Brain pericyte (primary cell): ENCODE measurements at places on chromosomes 13 and 19.

GRCh38 chr13:79270859-79271258, 135.2 kb downstream of the RBM26 start:
- no peak for DNase-seq

- no peak for DNase-seq
Observed at GRCh38 chr13:100738176-100738855, 63.7 kb upstream of the TMTC4 start.

DNA sequence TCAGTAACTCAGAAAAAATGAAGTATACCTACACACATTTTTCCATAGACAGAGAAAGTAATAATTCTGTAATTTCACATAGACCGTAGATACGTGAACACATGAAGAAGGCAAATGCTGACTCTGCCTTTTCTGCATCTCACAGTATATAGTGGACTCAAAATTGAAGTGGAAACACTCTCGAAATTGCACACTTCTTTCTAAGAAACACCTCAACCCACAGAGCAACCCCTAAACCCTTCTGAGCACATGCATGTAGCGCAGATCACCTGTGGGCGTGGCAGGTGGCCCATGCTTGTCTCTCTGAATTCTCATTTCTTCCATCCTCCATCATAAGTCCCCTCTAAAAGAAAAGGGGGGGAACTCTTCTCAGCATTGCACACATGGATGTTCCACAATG, 34.7 kb downstream of the COL4A1 start:
- no peak for DNase-seq

GRCh38 chr19:54352041-54352440, 12.7 kb downstream of the LAIR1 start:
- no peak for DNase-seq

GRCh38 chr19:3518659-3519058, 12.5 kb downstream of the FZR1 start:
- no peak for DNase-seq

DNA sequence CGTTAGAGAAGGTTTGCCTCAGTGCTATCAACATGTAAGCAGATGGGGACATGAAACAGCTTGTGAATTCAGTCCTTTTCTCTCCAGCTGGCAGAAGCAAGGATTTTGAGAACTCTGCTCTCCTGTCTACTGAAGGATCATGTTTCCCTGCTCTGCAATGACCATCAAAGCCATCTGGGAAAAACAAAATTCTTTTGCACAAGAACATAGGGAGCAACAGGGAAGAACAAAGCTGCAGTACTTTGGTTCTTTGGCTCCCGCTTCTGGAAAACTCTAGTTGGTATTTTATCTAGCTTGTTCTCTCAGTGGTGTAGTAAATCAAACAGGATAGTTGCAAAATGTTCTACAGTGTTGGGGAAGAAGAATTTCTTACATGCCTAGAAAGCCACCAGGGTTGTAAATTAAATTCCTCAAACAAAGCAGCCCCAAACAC, 270.4 kb downstream of the ENOX1 start:
- no peak for DNase-seq

GRCh38 chr19:29107831-29108230, 105.1 kb downstream of the UQCRFS1 start:
- DNase-seq, result no peak

GRCh38 chr13:53189162-53189561, 160.5 kb downstream of the OLFM4 start:
- DNase-seq, result no peak

DNA sequence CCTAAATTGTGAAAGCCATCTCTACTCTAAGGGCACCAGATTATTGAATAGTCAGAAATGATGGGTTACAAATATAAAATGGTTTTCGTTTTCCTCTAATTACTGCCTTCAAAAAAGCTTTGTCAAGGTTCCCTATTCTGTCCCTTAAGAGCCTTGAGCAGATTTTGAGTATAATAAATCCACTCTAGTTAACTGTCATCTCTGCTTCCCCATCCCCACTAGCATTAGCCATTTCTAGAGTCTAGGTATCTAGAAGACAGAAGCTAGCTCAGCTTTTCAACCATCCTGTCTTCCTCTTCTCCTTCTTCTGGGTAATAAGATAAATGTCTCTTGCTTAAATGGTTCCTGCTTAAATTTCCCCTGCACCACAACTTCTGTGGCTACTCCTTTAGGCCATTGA, 290.4 kb downstream of the DACH1 start:
- DNase-seq, result no peak

DNA sequence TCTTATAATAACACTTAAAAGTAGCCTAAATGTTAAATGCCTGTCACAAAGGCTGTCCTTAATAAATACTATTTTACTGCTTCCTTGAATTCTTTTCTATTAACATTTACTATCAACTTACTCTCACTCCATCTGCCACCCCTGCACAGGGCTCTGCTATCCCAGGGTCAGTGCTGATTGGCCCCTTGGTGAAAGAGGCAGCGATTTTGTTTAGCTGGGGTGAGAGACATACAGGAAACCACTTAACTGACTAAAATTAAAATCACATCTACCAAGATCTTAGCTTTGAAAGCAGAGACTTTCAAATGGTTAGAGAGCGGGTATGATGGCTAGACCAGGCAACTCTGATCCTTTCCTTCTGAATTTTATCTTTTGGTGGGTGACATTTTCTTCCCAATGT, 149.9 kb upstream of the HTR2A start:
- no peak for DNase-seq

DNA sequence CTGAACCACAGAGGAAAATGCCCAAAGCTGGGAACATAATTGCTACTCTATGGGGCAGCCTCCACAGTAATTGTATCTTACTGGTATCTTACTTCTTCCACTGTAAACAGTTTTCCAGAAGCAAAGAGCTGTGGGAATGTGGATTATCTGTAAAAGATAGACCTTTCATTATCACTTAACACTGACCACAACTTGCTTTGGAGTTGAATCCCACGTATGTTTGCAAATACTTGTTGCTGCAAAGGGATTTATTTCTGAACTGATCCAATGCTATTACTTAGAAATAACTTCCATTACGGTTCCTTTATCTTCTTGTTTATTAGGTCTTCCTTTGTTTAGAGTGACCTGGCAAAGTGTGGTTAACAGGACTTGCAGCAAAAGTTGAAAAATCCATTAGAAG, 218.1 kb downstream of the KCTD12 start:
- DNase-seq, result no peak

DNA sequence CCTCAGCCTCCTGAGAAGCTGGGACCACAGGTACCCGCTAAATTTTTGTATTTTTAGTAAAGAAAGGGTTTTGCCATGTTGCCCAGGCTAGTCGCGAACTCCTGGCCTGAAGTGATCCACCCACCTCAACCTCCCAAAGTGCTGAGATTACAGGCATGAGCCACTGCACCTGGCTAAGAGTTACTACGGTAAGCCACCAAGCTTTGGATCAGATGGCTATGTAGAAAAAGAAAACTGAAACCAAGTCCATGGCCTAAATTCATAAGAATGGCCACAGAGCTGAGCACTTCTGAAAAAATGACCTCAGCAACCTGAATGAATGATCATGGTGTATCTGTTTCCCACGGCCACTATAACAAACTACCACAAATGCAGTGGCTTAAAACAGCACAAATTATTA, 9.4 kb downstream of the OPA3 start:
- DNase-seq, result no peak

DNA sequence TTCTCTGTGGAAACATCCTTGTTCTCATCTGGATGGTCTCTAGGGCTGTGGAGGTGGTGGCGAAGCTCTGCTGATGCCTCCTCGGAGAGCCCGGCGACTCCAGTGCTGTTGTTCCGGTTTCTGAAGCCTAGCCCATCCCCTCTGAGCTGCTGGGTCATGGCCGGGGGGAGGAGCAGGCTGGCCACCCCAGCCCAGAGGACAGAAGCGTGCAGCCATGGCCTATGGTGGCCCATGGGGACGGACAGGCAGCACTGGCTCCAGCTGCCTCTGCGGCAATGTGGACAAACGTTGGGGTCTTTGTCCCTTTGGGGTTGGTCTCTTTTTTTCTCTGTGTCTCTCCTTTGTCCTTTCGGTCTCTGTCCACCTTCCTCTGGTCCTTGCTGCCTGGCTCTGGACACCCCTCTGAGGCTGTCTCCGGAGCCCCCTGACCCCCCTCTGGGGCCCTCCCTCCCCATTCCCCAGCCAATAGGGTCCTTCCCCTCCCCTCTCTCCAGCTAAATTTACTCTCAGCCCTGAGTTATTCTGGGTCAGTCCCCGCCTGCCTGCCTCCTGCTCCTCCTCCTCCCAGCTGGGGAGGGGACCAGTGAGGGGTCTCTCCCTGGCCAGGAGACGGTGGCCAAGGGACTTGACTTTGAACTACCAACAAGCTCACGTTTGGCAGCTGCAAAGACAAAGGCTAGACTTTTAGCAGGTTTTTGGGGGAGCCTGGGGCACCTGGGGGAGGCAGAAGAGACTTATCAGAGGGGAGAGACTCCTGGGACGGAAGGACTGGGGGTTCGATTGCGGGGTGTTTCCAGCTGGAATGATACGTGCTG, at the start of gene HRC:
Gene HRC, minus strand, starts transcription at position 392 of the 815 bp plus-strand sequence. Its CDS starts 159 bp downstream, at position 233.
- DNase-seq, result no peak

DNA sequence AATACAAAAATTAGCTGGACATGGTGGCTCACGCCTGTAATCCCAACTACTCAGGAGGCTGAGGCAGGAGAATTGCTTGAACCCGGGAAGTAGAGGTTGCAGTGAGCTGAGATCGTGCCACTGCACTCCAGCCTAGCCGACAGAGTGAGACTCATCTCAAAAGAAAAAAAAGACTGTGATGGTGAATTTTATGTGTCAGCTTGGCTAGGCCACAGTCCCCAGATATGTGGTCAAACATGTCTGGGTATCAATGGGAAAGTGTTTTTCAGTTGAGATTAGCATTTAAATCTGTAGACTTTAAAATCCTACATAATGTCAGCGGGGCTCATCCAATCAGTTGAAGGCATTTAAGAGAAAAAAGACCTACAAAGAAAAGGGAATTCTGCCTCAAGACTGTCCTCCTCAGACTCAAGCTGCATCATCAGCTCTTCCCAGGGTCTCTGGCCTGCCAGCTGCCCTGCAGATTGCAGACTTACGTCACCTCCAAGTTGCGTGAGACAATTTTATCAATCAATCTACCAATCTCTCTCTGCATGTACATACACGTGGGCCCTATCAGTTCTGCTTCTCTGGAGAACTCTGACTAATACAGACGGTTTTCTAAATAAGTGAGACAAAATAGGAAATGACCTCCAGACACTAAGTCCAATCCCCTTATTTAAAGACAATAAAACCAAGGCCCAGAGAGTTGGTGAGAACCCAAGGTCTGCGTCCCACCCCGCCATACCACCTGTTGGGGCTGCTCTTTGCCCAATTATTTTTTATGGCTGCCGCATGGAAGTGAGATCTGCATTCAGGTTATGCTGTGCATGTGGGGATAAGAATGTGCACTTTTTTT, 99.2 kb downstream of the ABCC4 start:
- DNase-seq, result no peak

- DNase-seq, result no peak
Observed at GRCh38 chr19:51055866-51056265, 9.0 kb downstream of the KLK13 start.

- no peak for DNase-seq
Observed at GRCh38 chr13:29498426-29499040, 97.0 kb downstream of the SLC7A1 start.

DNA sequence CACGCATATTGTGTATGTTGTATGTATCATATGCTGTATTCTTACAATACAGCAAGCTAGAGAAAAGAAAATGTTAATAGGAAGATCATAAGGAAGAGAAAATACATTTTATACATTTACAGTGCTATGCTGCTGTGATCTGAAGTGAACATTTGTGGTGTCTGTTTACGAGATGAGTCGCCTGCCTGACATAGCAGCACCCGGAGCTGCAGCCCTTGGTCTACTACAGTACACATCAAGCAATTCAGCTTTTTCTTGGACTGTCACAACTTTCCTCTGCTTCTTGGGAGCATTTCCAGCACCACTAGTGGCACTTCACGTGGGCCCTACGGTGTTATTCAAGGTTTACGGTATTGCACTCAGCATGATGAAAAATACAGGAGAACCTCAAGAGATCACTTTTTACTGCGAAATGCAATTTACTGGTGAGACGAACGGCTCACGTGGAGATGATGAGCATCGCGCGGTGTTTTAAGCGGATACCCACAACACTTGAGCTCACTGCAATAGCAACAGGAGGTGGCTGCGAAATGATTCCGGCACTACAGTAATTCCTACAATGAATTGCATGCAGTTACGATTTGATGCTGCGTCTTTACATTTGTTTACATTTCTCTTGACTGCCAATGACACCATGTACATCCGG, 308.4 kb downstream of the FGF9 start:
- no peak for DNase-seq

DNA sequence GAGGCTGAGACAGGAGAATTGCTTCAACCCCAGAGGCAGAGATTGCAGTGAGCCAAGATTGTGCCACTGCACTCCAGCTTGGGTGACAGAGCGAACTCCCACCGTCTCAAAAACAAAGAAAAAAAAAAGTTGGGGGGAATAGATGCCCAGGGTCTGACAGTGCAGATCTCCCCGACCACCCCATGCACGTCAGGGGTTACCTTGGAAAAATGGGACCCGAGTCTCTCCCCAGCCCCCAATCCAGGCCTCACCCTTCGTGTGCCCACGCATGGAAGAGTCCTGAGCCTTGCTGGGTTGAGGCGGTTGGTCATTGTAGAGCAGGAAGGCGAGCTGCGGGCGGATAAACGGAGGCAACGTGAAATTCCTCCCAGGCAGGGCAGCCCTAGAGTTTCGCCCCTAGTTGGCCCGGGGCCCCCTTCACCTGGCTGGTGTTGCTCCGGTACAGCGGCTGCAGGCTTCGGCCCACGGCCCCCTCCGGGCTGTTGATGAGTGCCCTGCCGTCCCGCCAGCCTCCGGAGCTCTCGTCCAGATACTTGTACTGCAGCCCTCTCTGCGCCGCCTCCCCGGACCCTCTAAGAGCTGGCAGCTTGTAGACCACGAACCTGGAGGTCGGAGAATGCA, 588 bp downstream of the DNASE2 start:
- no peak for DNase-seq

DNA sequence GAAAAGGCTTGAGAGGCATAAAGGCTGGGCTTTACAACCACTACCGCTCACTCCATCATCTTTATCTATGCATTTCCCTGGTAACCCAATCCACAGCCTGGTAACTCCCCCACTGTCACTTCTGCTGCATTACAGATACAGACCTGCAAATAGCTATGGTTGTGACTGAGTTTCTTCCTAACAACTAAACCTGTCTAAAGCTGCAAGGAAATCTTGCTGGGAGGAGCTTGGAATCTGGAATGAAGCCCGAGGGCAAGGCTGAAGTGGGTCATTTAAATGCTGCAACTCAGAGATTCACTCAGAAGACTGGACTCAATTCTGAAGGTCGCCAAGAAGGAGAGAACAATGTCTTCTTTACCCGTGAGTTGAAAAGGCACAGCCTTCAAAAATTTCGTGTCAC, at the start of gene LGALS13:
Gene LGALS13, plus strand, starts transcription at position 301 of the 400 bp plus-strand sequence. Its CDS starts 45 bp downstream, at position 346.
- no peak for DNase-seq

GRCh38 chr13:54733639-54734038, 1705.0 kb downstream of the OLFM4 start:
- no peak for DNase-seq

- no peak for DNase-seq
Observed at GRCh38 chr13:73955977-73956500, 178.2 kb downstream of the KLF12 start.
